M059J (cell line): ENCODE measurements at places on chromosomes 2 and 18. TPM values are rescaled to one million over a fixed set of nuclear protein-coding genes. Genes with fewer than 3 reads are reported as not detected.

The RRM2 gene
- total RNA-seq: 110 and 170 TPM in 2 replicates

The FER1L5 gene
- total RNA-seq: 0.39 TPM in 1 of 2 replicates, not detected in the other

The MC5R gene
- not detected in 2 replicates for total RNA-seq

The STK39 gene
- total RNA-seq: 8.6 and 14.4 TPM in 2 replicates
